ENCODE measurements at places on chromosomes 12 and 14. TPM values are rescaled to one million over a fixed set of nuclear protein-coding genes. Genes with fewer than 3 reads are reported as not detected.

The SLCO1C1 gene
- total RNA-seq = 0.84 TPM

The MAP3K9 gene
- total RNA-seq = 1.6 TPM

The HPD gene
- total RNA-seq = 2.2 TPM

The C12orf54 gene
- total RNA-seq = not detected

The ACOT6 gene
- not detected for total RNA-seq

The LBHD2 gene
- total RNA-seq = not detected

The ZFYVE1 gene
- 15.7 TPM for total RNA-seq

The KLHDC2 gene
- 85.5 TPM for total RNA-seq

The KLRF1 gene
- total RNA-seq = 0.55 TPM

The CCND2 gene
- total RNA-seq = 281 TPM

The TTC9 gene
- 0.67 TPM for total RNA-seq

GRCh38 chr12:49675137-49675536, 32.1 kb downstream of the FMNL3 start:
- no peak for DNase-seq

GRCh38 chr12:7788294-7788660, 925 bp upstream of the NANOG start:
- no peak for DNase-seq

DNA sequence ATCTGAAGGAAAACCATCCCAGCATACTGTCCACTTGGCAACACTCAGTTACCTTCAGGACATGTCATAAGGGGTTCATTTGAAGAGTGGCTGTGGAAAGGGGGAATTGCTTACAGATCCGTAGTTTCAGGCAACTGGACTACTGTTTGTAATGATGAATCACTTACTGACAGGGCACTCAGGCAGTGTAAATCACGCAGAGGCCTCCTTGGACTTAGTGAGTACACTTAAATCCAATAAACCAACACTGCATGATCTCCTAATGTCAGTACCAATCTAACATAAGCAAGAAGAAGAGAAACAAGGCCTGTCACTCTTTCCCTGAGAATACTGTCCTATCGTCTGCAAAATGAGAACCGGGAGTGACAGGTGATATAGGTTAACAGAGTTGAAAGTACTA, 104.8 kb downstream of the TRAFD1 start:
- DNase-seq = no peak

- DNase-seq = no peak
Measured at GRCh38 chr14:93033983-93034670, 81.6 kb downstream of the ITPK1 start.

- peak; percentile 88 for DNase-seq
Measured at GRCh38 chr14:103078420-103078749, 5.6 kb upstream of the LBHD2 start.

DNA sequence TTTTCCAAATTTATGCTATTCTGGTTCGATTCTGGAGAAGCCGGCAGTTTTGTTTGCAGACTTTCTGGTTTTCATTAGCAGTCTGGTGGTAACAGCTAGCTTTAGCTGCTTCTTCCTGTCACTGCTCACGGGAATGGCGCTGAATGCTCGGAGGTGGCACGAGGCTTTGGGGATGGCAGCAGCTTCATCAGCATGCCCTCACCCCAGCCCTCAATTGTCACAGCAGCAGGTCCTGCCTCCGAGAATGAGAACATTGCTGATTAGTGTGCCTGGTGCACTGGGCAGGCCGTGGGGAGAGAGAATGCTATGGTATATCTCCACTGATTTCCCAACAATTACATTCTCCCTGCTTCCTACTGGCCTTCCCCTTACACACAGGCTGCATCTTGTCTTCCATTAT, 73.6 kb downstream of the SAMD4A start:
- no peak for DNase-seq

DNA sequence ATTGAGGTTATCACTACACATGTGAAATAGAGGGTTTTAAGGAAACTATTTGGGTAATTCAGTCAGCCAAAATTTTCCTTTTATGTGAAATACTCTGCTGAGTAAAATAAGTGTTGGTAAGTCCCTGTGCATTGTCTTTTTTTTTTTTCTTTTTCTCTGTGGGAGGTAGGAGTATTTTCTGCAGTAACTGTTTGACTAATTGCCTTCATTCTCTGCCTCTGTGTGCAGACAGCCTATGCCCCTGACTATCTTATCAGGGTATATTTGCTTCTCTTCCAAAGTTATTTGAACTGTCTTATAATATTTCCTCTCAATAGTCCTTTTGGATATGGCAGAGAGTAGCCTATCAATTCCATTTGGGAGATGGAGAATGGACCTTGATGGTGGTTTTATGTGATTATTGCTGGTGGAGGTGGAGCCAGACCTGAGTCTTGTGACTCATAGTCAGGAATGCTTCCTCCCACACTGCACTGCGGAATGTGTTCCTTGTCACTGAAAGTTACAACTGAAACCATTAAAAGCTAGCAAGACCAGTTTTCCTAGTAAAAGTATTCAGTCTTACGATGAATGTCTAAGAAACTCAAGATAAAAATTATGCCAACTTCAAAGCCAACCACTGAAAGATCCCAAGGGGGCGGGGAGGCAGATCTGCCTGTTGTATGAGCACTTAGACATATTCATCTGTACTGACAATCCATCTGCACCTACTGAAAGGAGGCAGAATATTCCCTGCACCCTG, 40.9 kb upstream of the STXBP6 start:
- DNase-seq = no peak

DNA sequence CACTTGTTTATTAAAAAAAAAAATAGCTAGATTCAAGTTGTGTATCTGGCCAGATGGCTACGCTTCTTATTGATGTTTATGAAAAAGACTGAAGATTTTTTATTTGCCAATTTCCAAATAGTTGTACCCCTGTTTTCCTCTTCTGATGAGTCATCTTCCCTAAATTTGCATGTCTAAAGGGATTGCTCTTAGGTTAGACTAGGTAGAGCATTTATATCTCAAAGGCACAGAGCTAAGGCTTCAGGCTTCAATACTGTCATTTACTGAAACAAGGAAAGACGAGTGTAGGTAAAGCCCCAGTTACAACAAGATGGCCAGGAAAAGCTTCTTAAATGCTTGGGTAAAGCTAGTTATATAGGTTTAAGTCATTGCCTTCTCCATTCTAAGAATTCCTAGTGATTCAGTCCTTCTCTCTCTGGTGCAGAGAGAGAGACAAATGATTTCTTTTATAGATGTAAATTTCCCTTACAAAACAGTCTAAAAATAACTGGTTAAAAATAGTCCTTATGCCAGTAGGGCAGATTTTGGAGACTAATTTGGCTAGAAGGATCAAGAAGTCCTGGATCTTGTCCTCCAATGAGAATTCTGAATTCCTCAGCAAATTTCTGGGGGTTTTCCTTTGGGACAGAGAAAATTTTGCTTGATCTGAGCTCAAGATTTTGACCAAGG, 26.1 kb downstream of the LEMD3 start:
- DNase-seq = no peak

DNA sequence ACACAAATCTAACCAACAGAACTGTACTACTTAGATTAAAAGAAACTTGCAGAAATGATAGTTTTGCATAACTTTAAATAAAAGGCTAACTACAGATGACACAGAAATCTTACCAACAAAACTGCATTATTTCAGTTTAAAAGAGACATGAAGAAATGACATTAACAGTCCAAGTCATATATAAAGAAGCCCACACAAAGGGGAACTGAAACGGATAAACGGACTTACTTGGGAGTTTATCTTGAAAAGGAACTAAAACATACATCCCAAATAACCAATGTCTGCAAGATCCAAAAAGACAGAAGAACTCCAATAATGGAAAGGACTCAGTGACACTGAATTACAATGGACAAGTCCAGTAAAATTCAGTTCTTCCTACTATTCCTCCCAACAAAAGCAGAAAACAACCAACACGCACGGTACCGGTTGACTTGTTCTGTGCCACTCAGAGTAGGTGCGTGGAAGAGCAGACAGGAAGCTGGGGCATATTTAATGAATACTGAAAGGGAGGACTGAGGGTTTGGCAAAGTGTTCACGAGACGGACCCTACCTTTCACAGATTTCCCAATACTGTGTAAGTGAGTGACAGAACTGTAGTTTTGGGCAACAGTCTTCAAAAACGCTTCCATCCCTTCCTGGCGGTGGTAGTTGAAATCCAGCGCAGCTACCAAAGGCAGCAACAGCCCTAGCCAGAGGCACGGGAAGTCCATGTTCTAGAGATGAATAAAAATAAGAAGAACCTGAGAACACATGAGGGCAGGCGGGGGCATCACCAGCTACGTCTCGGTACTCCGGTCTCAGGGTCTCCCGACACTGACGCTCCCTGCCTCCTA, 627 bp downstream of the CPM start:
- no peak for DNase-seq

GRCh38 chr14:105903971-105904370, 377.6 kb downstream of the TMEM121 start:
- DNase-seq = no peak

GRCh38 chr14:39957290-39957689, 525.1 kb upstream of the FBXO33 start:
- DNase-seq = no peak

DNA sequence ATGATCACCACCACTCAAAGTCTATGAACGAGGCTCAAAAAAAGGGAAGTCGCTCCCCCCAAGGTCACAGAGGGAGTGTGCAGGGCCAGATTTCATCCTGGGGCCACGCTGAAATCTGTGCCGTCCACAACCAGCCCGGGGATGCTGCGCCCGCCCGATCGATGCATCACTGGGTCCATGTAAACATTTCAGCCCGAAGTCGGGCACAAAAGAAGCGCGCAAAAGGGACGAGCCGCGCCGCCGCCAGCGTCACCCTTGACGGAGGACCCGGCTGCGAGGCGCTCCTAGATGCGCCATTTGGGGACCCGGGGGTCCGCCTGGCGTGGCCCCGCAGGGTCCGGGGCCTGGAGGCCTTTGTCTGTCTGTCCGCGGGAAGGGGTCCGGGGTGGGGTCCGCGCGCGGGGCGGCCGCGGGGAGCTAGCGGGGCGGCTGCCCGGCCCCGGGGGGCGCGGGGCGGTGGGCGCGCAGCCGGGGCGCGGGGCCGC, 503 bp downstream of the FBXO21 start:
- peak; percentile 54 for DNase-seq

- DNase-seq = no peak
Measured at GRCh38 chr12:13067322-13067721, 23.1 kb downstream of the FAM234B start.

GRCh38 chr14:89947344-89947743, 7.2 kb downstream of the EFCAB11 start:
- DNase-seq = no peak

- DNase-seq = no peak
Measured at GRCh38 chr14:84864548-84865271, 665.2 kb upstream of the FLRT2 start.

DNA sequence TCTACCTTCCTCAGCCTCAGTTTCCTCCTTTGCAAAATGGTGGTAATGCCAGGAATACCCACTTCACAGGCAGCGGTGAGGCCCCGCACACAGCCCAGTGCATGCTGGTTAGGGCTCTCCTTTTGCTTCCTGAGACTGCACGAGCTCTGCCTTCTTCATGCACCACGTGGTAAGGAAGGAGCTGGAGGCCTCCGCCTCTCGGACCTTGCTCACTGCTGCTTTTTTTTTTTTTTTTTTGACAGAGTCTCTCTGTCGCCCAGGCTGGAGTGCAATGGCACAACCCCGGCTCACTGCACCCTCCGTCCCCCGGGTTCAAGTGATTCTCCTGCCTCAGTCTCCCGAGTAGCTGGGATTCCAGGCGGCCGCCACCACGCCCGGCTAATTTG, 18.1 kb downstream of the TAMALIN start:
- no peak for DNase-seq

GRCh38 chr12:50932787-50933280, 19.5 kb upstream of the HIGD1C start:
- no peak for DNase-seq

DNA sequence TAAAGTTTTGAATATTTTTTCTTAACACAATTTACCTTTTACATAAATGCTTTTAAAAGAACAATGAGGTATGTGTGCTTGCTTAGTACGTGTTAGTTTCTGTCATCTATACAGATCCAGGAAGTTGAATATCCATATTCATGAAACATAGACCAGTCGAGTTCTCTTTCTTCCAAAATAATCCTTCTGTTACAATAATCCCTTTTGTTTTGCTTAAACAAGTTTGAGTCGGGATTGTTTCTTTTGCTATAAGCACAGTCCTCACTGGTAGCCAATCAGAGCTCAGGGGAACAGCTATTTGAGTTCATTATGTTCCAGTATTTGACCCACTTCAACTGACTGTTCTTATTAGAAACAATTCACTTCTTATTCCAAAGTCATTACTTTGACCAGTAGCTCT, 214.7 kb upstream of the FLRT2 start:
- no peak for DNase-seq

DNA sequence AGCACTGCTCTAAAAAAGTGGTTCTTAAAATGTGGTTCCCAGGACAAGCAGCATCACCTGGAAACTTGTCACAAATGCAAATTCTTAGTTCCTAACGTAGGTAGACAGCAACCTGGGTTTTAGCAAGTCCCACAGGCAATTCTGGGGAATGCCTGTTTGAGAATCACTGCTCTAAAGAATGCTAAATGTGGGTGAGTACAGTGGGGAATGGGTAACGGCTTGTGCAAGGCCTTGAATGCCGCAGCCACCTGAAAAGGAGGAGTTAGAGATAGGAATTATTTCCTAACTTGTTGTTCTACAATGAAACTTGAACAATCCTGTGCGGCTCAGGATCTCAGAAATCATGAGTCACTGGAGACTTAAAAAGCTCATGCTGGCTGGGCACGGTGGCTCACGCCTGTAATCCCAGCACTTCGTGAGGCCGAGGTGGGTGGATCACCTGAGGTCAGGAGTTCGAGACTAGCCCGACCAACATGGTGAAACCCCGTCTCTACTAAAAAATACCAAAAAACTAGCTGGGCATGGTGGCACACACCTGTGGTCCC, 34.9 kb downstream of the GNS start:
- no peak for DNase-seq

- DNase-seq = no peak
Measured at GRCh38 chr14:77039285-77040058, 11.0 kb upstream of the IRF2BPL start.

DNA sequence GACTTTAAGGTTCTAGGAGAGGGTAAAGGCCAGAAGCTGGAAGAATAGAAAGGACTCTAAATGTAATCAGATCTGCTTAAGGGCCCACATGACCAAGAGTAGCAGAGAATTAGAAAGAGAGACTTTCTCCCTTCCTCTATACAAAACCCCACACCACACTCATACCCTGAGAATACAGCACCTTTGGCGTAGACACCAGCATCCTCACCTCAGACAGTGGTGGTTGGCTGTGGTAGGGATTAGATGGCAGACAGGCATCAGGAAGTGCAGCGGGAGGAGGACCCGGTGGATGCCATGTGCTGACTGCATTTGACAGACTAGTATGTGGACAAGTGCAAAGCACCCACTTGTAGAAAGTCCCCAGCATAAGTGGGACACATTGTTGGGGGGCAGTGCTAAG, 98.3 kb upstream of the AMIGO2 start:
- no peak for DNase-seq

DNA sequence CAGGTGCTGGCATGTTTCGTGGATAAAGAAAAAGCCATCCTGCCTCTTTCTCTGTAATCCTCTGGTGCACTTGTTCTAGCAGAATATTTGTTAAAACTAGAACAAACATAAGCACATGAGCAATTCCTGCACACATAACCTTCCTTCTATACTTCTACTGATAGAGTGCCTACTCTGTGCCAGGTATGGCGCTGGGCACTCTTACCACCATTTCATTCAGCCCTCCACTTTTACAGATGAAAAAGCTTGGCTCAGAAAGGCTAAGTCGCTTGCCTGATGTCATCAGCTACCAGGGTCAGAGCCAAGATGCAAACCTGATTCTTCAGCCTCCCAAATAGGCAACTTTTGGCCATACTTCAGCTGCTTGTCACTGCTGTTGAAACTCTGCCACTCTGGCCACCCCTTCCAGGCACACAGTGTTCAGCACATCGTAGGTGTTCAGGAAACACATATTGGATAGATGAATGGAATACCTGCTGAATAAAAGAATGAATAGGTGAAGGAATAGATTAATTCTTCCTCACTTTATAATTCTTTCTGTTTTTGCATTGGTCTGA, 10.0 kb upstream of the C14orf132 start:
- no peak for DNase-seq

Measured in left ventricle myocardium superior (tissue), 1 donor.